ENCODE measurements at places on chromosomes 12 and 14. TPM values are rescaled to one million over a fixed set of nuclear protein-coding genes. Genes with fewer than 3 reads are reported as not detected.

CACNA2D4 gene
- 3.5 TPM for total RNA-seq

NANOG gene
- not detected for total RNA-seq

NPAS3 gene
- total RNA-seq = 3.5 TPM

SDR9C7 gene
- not detected for total RNA-seq

DCN gene
- 189 TPM for total RNA-seq

PLA2G1B gene
- not detected for total RNA-seq

HOXC12 gene
- total RNA-seq = not detected

GYS2 gene
- not detected for total RNA-seq

SCN8A gene
- total RNA-seq = 1.3 TPM

CDH24 gene
- total RNA-seq = 3.7 TPM

KLRC1 gene
- total RNA-seq = 1.7 TPM

GLIPR1L1 gene
- not detected for total RNA-seq

KIF5A gene
- total RNA-seq = not detected

TMEM30B gene
- 17.4 TPM for total RNA-seq

OR6C3 gene
- total RNA-seq = not detected

CLEC2B gene
- total RNA-seq = 0.87 TPM

RNF41 gene
- 52.7 TPM for total RNA-seq

GPR84 gene
- total RNA-seq = not detected

NKX2-1 gene
- not detected for total RNA-seq

MYO1H gene
- not detected for total RNA-seq

FGF6 gene
- total RNA-seq = not detected

COCH gene
- total RNA-seq = not detected
